Right kidney (tissue), 9 donors: ENCODE measurements at places on chromosomes 3 and 15.

GRCh38 chr3:129989414-129989813 lies 14.9 kb downstream of the TRH start:
- no peak for DNase-seq

DNA sequence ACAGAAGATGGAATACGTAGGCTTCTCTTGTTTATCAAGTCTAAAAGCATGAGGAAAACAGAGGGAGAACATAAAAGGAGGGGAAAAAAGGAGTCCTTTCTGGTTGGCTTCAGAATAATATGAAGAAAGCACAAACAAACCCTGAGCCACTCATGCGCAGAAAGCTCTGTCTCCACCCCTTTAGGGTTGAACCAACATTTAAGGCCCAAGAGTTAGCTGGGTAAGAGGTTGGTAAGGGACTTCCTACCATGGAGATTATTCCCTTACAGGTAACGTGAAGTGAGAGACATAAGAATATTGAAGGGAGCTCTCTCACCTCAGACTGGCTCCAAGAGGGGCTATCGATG lies 145.3 kb downstream of the RORA start:
- no peak for DNase-seq

- no peak for DNase-seq
These were observed 1038.6 kb downstream of the TUSC7 start for GRCh38 chr3:117748131-117748530.

DNA sequence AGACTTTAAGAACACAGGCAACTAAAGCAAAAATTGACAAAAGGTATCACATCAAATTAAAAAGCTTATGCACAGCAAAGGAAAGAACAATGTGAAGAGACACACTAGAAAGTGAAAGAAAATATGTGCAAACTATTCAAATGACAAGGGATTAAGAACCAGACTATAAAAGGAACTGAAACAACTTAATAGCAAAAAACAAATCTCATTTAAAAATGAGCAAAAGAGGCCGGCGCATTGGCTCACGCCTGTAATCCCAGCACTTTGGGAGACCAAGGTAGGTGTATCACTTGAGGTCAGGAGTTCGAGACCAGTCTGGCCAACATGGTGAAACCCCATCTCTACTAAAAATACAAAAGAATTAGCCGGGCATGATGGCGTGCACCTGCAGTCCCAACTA lies 14.4 kb downstream of the NGLY1 start:
- no peak for DNase-seq

- no peak for DNase-seq
These were observed 171.1 kb upstream of the ICE2 start for GRCh38 chr15:60649845-60650548.

- no peak for DNase-seq
These were observed 14.7 kb downstream of the FSIP1 start for GRCh38 chr15:39767921-39768320.

DNA sequence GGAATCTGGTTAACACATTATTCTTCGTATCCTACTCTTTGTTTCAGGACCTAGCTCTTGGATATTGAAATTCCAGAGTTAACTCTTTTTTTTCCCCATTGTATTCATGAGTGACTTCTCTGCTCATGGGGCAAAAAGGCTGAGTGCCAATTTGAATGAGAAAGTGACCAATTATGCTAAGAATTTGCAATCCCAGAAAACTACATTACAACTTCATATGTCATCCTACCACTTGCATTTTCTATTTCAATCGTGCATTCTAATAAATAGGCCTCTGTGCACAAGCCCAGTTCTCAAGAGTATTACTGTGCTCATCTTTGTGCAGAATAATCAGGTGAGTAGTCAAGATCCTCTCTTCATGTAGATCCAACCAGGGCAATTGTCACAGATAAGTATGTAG lies 537.8 kb downstream of the OTOL1 start:
- no peak for DNase-seq

DNA sequence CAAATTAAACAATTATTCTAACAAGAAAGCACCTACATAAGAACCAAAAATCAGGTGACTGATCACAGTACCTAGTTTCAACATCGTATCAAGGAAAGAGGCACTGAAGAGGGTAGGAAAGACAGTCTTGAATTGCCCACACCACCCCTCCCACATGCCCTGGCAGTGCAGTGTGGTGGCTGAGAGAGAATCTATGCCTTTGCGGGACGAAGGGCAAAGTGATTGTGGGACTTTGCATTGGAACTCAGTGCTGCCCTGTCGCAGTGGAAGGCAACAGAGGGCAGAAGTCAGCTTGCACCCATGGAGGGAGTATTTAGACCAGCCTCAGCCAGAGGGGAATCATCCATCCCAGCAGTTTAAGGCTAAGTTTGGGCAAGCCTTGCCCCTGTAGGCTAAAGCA lies 24.5 kb downstream of the NEDD4 start:
- DNase-seq: no peak

DNA sequence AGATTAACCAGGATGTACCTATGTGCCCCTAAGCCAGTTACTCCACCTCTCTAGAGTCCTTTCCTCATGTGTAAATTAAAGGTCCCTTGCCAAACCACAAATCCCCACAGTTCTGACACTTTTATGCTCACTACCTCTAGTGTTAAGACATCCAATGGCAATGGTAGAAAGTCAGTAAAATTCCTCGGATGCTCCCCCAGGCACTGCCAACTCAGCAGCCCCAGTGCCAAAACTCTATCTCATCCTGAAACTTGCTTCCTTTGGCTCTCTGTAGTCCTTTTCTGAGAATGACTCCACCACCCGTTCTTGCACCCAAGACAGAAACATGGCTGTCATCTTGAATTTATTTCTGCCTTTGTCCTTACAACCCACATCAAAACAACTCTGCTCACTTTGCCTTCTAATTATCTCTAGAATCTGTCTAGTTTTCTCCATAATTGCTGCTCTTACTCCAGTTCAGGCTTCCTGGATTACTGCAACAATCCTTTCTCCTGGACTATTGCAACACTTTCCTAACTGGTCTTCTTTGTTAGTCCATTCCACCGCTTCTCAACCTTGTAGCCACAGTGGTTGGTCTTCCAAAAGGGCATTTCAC lies 41.6 kb downstream of the MB21D2 start:
- no peak for DNase-seq

GRCh38 chr15:82943176-82943575 lies 9.3 kb downstream of the HOMER2 start:
- DNase-seq: no peak

GRCh38 chr3:30370681-30371271 lies 235.6 kb upstream of the TGFBR2 start:
- peak; percentile 9 for DNase-seq

- DNase-seq: no peak
These were observed 2.5 kb downstream of the ARHGAP31 start for GRCh38 chr3:119296727-119297122.

- DNase-seq: no peak
These were observed 149.7 kb downstream of the THRB start for GRCh38 chr3:24344784-24345439.

- peak; percentile 99 for DNase-seq
These were observed at the start of gene P3H2 for GRCh38 chr3:190120269-190121060. Gene P3H2 (minus strand): TSS chr3:190120897. CDS start chr3:190120731, 166 bp downstream.

DNA sequence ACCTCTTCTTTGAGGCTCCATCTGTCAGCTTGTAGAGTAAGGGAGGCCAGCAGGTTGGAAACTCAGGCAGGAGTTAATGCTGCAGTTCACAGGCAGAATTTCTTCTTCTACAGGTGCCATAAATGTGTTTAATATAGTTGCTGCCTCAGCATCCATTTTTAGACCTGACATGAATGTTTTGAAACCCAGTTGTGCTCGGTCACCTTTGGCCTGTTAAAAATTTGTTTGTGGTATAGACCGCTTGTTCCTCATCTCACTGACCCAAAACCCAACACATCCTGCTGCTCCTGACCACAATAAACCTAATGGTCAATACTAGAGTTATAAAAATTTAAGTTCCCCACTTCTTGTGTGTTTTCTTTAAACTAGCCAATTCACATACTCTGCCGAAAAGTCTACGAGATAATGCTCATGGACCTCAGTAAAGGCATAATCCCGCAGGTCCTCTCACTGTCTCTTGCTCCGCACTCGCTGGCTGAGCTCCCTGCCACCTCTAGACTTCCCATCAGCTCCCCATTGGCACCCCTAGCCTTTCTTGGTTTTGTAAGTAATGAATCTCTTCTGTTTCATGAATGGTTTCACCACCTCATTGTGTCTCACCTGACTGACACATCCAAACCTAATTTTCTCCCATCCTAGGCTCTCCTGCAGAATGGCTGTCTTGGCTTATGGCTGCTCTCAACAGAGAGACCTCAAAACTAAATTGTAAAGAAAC lies 138.5 kb upstream of the STRIT1 start:
- no peak for DNase-seq

DNA sequence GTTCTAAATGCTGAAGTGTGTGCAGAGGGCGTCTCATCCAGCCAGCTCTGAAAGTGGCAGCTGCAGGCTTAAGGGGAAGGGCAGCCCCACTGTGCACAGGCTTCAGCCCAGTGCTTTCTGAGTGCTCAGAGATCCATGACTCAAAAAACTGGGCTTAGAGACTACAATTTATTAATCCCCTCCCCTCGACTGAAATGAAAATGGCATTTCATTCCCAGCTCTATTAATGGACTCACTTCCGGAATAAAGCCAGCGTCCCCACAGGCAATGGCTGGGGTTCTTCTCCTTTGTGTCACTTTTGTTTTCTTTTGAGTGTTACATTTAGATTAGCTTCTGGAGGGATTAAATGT lies 55.5 kb upstream of the PLXNA1 start:
- no peak for DNase-seq

DNA sequence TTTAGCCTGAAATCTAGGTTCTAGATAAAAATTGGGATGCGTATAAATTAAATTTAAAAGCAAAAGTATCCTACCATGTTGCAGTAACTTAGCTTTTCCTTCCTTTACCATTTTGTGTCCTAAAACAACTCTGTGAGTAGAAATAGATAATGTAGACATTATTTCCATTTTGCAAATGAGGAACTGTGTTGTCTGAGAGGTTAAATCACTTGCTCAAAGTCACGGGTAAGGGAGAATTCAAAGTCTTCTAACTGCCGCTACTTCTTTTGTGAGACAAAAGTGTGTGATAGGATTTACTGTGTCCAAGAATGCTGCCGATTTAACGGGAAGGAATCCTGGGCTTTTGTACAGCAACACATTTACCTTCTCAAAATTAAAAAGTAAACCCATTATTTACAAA lies 40.7 kb downstream of the MYO1E start:
- DNase-seq: no peak

- DNase-seq: no peak
These were observed 38.0 kb downstream of the CADPS start for GRCh38 chr3:62837145-62837787.

- DNase-seq: no peak
These were observed 78.7 kb downstream of the SLC9A9 start for GRCh38 chr3:143769616-143770015.

- peak; percentile 80 for DNase-seq
These were observed 34.3 kb downstream of the DNAJB8 start for GRCh38 chr3:128432301-128432970.

GRCh38 chr3:160852856-160853255 lies 96.8 kb downstream of the PPM1L start:
- DNase-seq: no peak

GRCh38 chr3:148162132-148162531 lies 535.6 kb upstream of the AGTR1 start:
- no peak for DNase-seq

- no peak for DNase-seq
These were observed 43.2 kb upstream of the PTPN23 start for GRCh38 chr3:47337656-47338055.

DNA sequence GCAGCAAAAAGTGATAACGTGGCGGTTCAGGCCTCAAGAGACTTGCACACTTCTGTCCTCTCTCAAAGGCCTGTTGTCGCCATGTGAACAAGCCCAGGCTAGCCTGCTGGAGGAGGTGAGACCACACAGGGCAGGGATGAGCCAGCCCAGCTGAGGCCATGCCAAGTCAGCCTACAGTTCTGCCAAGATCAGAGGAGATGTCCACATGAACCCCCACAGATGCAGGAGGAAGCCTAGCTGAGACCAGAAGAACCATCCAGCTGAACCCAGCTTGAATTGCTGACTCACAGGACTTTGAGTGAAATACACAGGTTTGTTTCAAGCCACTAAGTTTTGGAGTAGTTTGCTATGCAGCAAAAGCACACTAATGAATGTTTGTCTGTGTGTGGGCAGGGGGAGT lies 50.3 kb upstream of the SEC13 start:
- no peak for DNase-seq

DNA sequence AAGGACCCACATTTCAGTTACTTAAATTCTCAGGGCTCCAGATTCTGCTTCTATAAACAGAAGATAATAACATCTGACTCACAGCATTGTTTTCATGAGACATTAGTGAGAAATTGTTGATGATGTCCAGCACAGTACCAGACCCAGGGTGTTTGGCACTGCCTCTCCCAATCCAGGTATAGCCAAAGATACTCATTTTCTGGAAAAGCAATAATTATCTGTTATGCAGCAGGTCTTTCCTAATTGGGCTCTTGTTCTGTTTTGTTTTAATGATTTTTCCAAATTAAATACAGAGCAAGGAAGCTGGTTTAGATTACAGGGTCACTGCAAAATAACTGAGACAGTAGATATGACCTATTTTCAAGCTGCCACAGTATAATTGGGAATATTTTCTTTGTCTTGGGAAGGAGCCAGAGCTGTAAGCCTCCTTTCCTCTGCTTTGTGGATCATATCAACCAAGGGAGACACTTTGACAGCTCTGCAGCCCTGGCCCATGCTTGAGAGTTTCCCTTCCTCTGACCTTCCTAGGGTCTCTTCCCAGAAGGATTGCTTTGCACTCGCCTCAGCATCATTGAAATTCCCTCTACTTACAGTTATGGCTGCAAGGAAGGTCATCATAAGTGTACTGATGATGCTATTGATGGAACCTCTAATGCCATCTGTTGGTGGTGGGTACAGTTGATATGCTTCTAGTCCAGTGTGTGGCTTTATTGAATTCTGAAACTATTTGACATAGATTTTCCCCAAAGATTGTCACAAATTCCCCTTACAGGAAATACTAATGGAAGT lies 522.4 kb upstream of the ADAMTS9 start:
- no peak for DNase-seq

DNA sequence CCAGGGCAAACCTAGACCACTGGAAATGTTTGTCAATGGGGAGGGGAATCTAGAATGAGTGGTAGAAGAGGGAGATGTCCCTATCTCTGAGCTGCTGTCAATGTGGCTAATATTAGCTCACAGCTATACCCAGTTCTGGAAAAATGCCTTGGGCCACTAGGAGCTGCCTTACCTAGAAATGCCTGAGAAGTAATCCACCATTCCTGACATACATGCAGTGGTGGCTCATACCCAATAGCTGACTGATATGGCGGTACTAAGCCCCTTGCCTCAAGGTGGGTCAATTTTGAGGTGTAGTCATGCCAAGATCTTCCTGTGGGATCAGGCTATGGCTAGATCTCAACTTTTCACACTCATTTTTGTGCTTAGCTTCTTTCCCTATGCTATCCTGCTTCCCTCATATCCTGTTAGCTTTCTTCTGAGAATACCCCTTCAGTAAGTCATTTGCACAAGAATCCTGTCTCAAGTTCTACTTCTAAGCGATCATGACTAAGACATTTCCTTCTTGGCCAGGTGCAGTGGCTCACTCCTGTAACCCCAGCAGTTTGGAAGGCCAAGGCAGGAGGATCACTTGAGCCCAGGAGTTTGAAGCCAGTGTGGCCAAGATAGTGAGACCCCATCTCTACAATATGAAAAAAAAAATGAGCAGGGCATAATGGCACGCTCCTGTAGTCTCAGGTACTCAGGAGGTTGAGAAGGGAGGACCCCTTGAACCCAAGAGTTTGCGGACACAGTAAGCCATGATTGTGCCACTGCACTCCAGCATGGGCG lies 49.1 kb upstream of the RFX7 start:
- no peak for DNase-seq
